ENCODE measurements at places on chromosomes 6 and 20.

DNA sequence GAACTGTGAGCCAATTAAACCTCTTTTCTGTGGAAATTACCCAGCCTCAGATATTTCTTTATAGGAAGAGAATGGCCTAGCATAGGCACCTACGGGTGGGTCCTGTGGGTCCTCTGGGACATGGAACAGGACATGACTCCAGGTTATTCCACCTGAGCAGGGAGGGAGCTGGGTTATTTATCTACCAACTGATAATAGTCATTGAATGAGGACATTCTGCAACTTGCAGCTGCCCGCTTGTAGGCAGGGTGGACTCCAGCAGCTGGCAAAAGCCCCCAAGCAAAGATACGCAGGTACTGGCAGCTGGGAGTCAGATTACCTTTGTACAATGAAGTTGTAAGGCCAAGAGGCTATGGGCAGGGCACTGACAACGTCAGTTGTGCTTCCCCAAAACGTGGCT, 1.4 kb upstream of the BANF2 start:
- DNase-seq, result no peak

DNA sequence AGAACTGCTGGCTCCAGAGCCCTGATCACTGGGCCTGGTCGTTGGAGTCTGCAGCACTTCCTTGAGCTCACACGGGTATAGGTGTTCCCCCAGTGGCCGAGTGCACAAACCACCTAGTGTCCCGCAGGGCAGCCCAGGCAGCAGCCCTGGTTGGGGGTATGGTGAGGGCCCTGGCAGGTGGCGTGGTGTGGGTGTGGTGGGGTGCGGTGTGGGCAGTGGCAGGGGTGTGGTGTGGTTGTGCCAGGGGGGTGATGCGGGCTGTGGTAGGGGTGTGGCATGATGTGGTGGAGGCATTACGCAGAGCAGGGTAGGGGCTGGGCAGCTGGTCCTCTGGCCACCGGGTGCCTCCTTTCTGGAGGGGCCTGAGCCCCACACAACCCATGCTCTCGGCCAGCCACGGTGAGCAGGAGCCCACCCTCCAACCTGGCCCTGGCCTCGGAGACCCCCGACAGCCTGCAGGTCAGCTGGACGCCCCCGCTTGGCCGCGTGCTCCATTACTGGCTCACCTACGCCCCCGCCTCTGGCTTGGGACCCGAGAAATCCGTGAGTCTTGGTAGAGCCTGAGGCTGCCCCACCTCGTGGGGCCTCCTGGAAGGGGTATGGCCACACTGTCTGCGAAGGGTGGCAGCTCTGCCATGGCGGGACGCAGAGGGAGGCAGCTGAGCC, 20.5 kb downstream of the COL20A1 start:
- DNase-seq, result no peak

GRCh38 chr6:97437087-97437486, 154.1 kb upstream of the MMS22L start:
- peak; percentile 98 for DNase-seq

DNA sequence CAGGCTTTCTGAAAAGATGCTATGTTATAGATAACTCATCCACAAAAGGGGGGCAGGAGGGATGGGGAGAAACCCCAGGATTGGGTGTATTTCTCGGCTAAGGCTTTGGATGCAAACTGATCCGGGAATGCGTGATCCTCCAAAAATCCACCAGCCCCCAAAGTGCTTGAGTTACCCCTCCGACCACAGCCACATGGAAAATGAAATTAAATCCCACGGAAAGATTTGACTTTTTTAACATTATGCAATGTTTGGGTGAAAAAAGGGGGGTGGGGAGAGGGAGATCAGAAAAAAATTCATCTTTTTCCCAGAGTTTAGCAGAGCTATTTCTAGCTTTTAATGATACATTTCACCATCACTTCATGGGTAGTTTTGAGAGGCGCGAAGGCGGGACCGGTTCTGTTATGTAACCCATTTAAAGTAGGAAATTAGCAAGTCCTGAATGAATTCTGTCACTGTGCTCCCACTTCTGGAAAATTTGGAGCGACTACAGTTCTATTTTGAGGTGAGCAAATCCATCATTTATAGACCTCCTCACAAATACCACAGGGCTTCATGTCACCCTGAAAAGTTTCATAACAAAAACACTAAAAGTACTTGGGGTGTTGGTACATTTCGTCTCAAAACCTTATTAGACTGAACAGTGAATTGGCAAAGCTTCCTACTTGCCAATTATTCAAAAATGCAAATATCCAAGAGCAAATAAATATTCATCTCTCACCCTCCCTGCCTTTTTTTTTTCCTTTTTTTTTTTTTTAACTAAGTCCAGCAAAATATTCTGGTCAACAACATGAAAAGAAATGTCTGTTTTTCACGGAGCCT, 51.9 kb upstream of the NFATC2 start:
- DNase-seq, result peak; percentile 48

DNA sequence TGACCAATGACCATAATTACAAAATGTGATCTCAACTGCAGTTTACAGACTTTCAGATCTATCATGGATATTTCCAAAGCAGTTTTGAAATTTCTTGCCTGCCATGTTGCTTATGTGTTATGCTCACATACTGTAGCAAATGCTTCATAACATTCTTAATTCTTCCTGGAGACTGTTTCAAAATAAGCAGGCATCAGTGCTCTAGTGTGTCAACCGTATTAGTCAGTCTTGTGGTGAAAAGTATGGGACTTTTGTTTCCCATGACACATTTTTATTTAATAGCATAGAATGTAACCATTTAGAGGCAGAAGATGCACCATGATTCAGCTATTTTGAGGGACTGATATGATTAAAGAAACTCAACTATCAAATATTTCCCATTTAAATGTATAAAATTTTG, 1.7 kb downstream of the POPDC3 start:
- peak; percentile 38 for DNase-seq

DNA sequence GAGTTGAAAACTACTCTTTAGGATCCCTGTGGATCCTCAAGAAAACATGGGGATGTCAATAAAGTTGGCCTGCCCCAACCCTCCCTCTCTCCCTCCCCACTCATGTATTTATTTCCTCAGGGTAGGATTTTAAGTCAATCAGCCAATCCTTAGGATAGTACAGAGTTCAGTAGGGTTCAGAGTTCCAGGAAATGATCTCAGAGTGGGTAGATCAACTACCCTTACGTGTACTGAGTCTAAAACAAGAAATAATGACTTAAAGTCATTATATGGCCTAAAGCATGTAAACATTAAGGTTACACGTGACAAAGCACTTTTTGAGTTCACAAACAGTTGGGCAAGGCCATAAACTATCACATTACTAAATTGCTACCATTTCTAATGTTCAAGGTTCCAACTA, 47.2 kb upstream of the REV3L start:
- no peak for DNase-seq

DNA sequence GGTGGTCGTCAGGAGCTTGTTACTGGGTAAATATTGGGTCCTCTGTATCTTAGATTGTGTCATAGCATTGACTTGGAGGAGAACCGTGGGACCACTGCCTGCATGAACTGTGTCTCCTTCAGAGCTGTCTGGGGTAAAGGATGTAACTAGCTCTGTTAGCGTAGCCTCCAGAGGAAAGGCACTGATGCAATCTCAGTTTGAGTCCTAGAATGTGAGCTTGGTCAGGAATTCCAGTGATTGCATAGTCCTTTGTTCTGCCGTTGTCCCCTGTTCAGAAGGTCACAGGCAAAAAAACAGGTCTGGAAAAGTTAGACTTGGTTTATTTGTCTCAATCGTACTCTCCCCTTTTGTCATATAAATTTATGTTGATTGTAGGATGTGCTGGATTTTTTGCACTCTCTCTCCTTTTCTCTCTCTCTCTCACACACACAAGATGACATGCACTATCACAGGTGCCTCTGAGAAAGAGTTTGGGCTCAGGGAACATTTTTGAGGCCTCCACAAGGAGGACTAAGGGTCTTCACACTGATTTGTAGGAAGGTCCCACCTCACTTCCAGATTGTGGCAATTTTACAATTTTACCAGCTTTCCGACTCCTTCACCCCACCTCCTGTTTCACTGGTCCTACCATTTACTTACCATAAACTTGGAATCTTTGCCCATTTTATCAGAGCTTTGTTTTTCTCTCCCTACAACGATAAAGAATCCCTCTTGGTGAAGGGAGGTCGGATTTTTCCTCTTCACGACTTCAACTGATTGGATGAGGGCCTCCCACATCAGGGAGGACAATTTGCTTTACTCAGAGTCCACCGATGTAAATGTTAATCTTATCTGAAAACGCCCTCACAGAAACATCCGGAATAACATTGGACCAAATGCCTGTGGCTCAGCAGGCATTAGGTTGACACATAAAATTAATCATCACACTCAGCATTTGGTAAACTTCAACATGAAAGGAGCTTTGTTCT, 7.0 kb upstream of the DACT2 start:
- DNase-seq, result no peak

DNA sequence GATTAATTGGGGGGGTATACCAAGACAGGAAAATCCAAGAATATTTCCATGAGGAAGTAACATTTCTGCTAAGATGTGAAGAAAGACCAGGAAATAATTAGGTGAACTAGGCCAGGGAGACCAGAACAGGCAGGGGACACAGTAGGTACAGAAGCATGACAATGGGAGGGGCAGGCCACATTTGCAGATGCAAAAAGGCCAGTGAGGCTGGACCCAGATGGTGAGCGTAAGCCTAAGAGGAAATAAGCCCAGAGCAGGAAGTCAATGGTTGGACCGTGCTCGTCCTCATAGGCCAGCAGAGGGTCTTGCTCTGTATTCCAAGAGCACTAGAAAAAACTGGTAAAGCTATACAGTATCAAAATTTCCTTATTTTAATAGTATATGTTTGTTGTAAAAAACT, 9.4 kb downstream of the CEP162 start:
- DNase-seq, result no peak

DNA sequence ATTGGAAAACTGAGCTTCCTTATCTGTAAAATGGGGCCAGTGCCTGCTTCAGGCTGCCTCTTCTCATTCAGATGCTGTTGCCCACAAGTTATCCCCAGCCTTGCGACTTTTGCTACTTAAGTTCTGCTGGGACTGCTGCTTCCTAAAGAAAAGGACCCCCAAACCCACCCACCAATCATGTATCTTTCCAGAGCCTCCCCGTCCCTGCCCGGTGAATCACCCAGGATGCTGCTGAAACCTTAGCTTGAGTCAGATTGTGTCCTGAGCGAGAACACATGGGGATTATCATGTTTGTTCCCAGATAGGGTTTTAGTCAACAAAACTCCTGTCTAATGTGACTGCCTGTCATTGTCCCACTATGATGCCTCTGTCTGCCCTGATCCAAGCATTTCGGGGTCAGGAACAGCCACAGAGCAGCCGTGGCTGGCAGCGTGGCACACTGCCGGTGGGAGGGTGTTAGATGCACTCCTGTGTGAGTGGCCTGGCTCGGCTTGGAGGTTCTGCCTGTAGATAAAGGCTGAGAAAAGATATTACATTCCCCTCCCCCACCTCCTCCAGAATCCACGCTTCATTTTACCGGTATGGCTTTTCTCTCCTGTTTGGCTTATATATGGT, 79.9 kb downstream of the TOX2 start:
- DNase-seq, result no peak

- DNase-seq, result no peak
These were observed 116.3 kb upstream of the EMILIN3 start for GRCh38 chr20:41482647-41483552.

- DNase-seq, result peak; percentile 7
These were observed 577 bp upstream of the SLC24A3 start for GRCh38 chr20:19211661-19212468.

DNA sequence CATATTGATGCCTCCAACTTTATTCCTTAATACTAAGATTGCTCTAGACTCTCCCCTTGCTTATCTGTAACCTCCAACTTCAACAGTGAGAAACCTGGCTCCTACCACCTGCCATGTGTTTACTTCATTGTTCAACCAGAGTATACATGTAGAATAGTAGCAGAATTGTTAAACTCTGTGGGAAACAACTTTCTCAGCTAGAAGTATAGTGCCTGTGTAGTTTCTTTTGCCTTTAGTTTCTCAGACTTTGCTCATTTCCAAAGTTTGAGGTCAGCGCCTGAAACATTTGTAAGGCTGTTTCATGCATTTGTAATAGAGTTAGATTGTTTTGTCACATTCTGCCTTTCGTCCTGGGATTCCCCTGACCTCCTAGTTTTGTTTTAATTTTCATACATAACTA, 34.9 kb upstream of the HECA start:
- no peak for DNase-seq

GRCh38 chr20:63697868-63698545, 1.6 kb downstream of the TNFRSF6B start:
- DNase-seq, result no peak

DNA sequence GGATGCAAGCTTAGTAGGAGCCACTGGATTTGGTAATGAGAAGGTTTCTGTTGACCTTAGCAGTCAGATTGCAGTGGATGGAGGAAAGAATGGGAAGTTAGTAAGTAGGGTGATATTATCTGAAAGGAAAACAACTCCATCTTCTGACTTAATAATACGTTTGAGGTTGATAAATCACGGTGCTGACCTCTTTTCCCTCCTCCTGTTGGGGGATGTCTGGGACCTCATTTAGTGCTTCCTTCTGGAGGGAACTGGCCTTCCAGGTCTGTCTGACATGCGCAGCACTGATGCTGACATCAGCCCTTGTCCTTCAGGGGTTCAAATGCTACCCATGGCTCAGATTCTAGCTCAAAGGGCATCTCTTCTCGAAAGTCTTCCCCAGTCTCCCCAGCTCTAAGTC, 48.2 kb upstream of the AKAP12 start:
- DNase-seq, result no peak

DNA sequence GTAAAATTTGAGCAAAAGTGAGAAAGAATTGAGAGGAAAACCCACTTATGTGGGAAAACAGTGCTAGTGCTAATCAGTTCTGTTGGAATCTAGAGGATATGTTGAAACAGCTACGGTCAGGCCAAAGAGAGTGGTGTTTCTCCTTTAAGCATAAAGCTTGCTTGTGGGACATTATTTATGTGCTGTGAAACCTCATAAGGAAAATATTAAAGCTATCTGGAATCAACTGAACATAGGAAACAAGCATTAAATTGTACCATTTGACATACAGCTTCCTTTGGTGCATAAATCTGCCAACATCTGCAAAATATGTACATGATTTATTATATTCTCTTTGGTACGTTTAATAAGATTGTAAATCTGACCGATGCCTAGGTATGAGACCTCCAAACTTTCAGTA, 182.5 kb upstream of the PDE10A start:
- no peak for DNase-seq

DNA sequence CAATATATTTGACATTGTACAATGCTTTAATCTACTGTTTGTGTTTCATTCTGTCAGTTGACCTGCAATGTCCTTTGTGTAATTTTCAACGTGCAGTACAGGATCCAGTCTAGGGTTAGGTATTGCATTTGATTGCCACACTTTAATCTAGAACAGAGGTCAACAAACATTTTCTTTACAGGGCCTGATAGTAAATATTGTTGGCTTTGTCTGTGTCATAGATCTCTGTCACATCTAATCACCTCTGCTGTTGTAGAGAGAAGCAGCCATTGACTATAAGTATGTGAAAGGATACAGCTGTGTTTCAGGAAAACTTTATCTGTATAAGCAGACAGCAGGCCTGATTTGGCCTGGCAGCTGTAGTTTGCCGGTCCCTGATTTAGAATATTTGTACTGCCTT, 39.3 kb downstream of the ATRN start:
- no peak for DNase-seq

GRCh38 chr20:572727-573126, 29.1 kb upstream of the CSNK2A1 start:
- DNase-seq, result no peak

Data from pons (tissue), 1 donor.